ENCODE measurements at places on chromosomes 7 and 10. TPM values are rescaled to one million over a fixed set of nuclear protein-coding genes. Genes with fewer than 3 reads are reported as not detected.
A peak's percentile ranks its signal among the peaks of the same experiment; 100 is the strongest.

DNA sequence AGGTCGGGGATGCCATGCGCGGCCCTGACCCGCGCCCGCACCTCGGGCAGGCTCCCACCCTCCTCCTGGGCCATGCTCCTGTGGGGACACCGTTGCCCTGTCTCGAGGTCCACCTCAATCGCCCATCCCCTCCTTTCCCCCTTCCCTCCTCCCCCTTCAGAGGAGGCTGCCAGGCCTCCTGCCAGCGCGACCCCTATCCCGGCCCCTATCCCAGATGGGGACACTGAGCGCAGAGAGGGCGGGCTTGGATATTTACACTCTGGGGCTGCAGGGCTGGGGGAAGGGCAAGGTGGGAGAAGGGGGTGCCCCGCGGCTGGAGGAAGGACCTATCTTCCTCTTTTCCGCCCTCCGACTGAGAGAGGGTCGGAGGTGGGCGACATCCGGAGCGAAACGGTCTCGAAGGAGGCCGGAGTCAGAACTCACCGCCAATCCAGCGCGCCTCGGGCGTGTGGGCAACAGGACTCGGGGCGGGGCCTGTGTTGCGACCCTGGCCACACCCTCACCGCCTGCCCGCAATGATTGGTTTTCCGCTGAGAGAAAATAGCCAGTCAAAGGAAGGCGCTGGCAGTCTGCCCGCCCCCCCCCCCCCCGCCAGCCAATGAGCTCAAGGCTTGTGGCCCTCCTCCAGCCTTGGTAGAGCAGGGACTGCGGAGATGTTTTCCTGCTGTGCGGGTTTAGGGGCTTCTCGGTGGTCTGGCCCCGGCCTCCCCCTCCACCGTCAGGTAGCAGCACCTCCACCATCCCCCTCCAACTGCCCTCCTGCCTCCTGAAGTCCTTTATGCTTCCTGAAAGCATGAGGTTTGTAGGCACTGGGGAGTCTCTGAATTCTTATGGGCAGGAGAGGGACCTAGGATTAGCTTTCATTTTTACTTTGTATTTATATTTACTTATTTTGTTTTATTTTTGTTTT lies at the start of gene METTL27:
TSS of gene METTL27 (minus strand) at position 450 of the 910 bp plus-strand sequence. CDS start at position 74, 376 bp downstream.
- DNase-seq: peak; percentile 95

- DNase-seq: no peak
These were observed 1210.5 kb upstream of the SORCS1 start for GRCh38 chr10:108374991-108375390.

ADAM22 gene
- 1.7 TPM for total RNA-seq

VOPP1 gene
- total RNA-seq: 23.4 TPM

ITGB1 gene
- 551 TPM for total RNA-seq

H2BK1 gene
- total RNA-seq: not detected
